ENCODE measurements at places on chromosomes 5 and 9. TPM values are rescaled to one million over a fixed set of nuclear protein-coding genes. Genes with fewer than 3 reads are reported as not detected.

DNA sequence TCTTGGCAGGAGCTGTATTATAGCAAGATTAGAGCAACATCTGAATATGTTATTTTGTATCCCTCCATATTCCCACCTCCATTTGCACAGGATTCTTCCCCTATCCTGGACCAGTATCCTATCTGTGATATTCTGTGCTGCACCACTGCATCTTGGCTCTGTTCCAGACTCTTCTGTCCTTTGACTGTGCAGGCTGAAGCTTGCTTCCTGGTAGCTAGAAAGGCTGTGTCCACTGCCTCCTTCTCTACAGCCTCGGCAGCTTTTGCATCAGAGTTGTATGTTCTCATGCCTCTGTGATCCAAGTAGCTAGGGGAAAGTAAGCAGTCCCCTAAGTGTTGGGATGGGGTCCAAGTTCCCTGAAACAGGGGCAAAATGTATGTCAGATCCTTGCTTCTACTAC, 104.1 kb downstream of the GAS1 start:
- DNase-seq, result peak; percentile 49

DNA sequence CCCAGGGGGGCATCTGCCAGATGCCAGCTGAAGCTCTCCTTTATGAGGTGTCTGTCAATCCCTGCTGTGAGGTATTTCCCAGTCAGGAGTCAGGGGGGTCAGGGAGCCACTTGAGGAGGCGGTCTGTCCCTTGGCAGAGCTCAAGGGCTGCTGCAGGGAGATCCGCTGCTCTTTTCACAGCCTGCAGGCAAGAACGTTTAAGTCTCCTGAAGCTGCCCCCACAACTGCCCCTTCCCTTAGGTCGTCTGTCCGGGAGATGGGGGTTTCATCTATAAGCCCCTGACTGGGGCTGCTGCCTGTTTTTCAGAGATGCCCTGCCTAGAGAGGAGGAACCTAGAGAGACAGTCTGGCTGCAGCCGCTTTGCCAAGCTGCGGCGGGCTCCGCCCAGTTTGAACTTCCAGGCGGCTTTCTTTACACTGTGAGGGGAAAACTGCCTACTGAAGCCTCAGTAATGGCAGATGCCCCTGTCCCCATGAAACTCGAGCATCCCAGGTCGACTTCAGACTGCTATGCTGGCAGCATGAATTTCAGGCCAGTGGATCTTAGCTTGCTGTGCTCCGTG, 148.3 kb downstream of the RPS23 start:
- DNase-seq, result no peak

DNA sequence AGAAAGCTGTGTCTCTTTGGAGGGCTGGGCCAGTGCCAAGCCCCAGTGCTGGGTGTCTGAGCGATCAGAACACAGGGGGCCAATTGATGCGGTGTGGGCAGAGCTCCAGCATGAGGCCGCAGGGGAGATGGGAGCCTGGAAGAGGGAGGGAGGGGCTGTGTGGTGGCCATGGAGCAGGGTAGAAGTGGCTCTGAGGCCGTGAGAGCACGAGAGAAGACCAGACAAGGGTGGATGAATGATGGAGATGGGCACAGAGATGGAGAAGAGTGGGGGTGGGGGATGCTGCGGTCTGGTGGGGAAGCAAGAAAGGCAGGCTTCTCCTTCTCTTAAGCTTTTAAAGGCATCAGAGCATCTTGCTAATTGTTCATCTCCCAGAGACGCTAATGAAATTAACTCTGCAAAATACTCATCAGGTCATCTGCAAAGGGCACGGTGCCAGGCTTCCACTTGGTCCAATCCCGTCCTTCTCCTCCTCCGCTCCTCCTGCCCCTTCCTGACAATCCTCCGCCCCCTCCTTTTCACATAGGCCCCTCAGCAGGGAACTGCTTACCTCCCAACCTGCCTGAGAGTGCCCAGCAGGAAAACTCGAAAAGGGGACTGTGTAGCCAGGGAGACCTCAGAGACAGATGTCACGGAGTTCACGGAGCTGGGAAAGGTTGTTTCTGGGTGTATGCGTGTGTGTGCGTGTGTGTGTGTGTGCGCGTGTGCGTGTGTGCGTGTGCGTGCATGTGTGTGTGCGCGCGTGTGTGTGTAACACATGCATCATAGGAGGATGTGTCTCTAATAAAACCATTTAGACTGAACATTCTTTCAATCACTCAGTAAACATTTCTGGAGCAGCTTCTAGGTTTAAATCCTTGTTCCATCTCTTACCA, 7.1 kb upstream of the UNC5A start:
- DNase-seq, result no peak

SLC36A2 gene
- total RNA-seq, result not detected
